Fibroblast of lung (primary cell): ENCODE measurements at places on chromosomes 6 and 20.

DNA sequence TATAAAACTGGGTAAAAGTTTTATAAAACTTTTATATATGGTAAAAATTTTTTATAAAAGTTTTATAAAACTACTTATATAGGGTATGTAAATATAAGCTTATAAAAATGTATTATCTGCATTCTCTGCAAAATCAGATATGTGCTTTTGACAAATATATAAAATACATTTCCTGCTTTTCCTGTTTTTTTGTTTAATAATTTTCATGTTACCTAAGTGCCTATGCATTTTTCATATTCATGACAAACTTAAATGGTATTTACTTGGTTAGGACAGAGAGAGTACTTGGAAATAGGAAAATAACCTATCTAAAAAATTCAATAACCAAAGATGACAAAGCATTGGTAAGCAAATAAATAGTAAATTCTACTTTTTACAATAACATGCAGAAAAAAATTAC, 41.2 kb downstream of the ADGRG6 start:
- no peak for DNase-seq

DNA sequence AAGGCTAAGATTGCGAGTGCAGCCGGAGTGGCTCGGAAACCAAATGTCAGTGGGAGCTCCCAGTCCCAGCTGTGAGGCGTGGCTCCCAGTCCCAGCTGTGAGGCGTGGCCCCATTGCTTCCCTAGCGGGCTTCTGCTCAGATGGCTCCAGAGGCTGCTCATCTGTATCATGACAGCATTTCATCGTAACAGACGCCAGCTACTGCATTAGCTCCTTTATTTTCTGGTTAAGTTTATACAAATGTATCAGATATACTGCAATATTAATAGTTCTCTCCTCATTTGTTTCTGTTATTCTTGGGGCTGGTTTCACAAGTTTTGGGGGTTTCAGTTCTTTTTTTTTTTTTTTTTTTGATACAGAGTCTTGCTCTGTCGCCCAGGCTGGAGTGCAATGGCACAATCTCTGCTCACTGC, 34.7 kb upstream of the TBXT start:
- DNase-seq, result no peak

DNA sequence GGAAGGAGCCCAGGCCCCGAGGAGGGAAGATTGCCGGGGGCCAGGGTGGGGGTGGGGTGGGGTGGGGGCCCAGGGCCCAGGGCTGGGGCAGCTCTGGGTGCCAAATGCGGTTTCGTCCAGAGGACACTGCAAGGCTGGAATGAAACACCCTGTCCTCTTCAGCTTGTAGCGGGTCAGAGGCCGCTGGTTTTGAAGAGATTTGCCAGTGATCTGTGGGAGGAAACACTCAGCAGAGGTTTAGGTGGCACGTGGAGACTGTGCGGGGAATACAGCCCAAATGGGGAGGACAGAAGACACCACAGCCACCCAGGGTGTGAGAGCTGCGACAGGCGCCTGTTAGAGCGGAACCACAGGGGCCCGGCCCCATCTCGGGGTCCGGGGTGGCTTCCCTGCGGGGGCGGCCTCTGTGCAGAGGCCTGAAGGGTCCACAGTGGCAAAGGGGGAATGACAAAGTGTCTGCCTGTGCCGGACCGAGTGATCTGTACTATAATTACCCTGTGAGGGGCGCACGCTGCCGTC, 29.2 kb downstream of the FRMD1 start:
- no peak for DNase-seq

- DNase-seq, result no peak
Observed at GRCh38 chr6:154117485-154117884, 78.4 kb downstream of the OPRM1 start.

DNA sequence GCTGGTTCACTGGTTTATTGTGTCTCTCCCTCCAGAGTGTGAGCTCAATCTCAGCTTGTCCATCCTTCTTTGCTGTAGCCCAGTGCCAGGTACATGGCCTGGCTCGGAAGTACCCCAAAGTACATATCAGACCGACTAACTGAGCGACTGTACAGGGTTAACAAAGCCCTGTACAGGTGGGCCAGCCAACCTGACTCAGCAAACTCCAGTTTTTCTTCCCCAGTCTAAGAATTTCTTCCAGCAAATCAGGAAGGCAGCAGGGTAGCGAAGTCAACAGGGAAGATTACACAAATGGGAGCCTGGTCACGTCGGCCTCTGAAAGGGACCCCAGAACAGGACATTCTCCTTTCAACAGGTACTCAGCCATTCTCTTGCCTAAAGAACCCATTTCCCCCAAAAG, 31.3 kb downstream of the ZMYND8 start:
- DNase-seq, result no peak

- no peak for DNase-seq
Observed at GRCh38 chr6:3294921-3295871, 36.4 kb downstream of the PSMG4 start.

DNA sequence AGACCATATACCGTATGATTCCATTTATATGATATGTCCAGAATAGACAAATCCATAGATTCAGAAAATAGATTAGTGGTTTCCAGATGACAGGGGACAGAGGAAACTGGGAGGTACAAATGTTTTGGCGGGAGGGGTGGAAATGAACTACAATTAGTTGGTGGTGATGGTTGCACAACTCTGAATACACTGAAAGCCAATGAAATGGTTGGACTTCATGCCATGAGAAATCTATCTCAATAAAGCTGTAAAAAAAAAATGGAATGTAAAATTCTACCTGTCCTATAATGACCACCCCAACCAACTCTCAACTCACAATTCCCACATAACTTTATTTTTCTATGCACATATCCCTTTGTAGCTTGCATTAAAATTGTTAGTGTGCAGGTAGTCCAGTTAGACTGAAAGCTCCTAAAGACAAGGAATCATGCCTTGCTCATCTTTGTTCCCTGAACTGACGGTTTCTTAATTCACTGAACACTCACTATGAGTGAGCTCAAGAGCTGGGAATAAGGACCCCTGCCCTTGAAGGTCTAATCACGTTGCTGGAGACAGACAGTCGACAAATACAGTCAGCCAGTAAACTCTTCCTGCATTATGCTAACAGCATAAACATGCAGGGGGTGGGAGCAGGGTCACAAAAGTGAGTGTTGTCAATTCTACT, 1.4 kb downstream of the DCDC2 start:
- DNase-seq, result no peak

GRCh38 chr20:59185809-59186208, 22.2 kb downstream of the ZNF831 start:
- DNase-seq, result no peak

DNA sequence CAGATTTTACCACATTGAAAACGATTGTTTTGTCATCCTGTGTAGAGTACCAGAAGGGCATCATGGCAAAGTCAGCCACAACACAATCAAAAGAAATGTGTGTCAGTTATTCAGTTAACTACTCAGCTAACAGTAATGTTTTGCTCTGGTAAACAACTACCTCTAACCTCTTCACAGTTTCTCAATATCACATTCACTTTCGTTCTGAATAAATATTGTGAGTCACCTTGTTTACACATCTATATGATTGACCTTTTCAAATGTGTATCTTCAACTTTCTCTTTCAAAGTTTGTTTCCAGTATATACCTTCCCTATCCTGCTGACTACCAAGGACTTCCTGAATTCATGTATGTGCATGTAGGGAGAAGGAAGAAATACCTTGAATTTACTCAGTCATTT, 216.6 kb upstream of the UFL1 start:
- DNase-seq, result no peak

DNA sequence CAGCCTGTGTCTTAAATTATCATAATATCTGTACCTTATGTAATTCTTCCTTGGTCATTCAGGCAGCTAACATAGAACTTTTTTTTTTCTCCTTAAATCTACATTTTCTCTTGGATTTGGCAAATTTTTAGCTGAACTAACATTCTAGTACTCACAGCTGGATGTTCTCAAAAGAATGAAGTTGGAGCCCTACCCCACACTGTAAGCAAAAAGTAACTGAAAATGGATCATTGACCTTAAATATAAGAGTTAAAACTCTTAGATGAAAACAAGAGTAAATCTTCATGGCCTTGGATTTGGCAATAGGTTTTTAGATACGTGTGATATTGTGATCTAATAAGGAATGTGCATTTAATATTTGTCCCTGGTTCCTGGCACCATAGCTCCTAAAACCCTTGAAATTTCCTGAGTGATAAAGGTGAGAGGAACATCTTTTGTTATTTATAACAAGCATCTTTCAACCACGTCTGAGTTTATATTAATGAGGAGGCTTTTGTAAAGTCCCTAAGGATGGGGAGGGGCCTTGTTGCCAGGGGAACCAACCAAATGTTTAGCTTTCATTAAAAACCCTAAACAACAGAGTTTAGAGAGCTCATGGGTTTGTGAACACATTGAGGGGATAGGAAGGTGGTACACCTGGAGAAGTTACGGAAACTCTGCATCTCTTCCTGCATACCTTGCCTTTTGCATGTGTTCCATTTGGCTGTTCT, 106.1 kb upstream of the ADGRF4 start:
- no peak for DNase-seq

DNA sequence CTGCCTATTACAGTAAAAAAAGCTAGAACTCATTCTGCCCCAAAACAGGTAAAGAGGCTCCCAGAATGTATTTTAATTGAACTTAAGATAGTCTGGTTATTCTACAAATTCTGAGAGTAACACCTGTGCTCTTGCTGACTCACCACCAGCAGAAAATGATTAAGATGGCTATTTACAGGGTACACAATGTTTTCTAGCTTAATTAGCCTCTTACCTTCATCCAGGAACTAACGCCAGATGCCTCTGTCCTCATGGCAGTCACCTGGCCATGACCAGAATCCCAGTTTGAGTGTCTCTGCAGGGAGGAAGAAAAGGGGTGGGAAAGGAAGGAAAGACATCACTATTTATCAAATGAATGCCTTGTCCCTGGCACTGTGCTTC, 31.3 kb upstream of the PPP1R3G start:
- DNase-seq, result no peak

- peak; percentile 70 for DNase-seq
Observed at GRCh38 chr20:53930651-53931504, 139.5 kb downstream of the BCAS1 start.

GRCh38 chr6:156832231-156832647, 55.1 kb downstream of the ARID1B start:
- DNase-seq, result peak; percentile 74

GRCh38 chr6:161459008-161459615, 185.3 kb upstream of the AGPAT4 start:
- no peak for DNase-seq

GRCh38 chr6:140230282-140230681, 855.8 kb upstream of the CITED2 start:
- DNase-seq, result no peak

DNA sequence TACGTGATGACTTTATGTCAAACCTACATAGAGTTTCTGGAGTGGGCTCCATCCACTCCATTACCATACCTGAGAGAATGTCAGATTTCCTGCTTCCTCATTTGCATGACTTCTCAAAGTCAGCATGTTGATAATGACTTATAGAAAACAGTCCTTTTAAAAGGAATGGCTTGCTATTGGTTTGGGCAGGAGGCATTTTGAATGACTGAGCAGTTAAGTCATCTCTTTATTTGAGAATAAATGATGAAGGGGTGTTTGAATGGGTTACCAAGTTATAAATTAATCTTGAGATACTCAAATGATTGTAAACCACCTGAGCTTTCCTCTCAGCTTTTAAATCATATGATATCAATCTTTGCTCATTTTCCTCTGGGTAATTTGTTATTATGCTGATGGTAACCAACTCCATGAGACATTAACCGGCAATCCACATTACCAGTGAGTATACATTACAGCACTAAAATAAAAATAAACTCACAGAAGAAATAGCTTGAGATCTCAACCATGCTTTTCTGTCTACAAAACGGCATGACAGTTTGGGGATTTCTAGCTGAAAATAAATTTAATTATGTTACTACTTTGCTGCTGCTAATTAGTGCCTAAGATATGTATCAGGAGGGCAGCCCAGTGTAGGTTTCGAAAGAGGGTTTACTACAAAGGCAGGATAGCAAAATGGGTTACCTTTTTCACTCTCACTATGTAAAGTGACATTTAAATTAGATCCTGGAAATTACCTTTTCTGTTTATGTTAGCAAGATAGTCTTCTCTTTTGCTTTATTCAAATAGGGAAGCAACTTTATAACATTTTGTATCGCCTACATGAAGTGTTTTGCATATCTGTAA, 78.8 kb downstream of the RPS12 start:
- no peak for DNase-seq

DNA sequence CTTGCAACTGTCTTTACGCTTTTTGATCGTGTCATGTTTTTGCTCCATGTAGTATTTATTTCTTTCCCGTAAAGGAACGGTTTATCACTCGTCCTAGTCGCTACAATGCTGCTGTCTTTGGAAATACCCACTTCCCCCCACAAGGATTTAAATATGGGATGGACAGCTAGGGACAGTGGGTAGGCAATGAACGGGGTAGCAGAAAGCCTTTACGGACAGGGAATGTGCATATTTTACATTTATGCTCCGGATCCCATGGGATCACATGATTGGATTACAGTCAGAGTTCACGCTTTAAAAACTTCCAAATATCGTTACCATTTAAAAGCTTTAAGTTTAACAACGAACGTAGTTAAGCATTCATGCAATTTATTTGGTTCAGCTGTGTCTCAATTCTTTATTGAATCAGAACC, 1.2 kb downstream of the HIVEP1 start:
- no peak for DNase-seq

DNA sequence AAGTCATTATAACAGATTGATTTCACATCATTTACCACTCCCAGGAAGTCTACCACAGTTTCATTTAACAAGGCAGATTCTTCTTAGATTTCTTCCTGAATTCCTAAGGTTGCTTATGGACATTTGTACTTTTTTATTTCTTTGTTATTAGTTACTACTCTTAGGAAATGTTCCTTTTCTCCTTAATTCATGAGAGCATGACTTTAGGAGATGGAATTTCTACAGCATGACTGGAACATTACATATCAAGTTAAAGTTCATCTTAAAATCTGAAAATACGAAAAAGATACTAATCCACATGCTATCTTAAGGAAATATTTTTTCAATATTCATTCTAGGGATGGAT, 22.3 kb downstream of the CNKSR3 start:
- DNase-seq, result peak; percentile 57

DNA sequence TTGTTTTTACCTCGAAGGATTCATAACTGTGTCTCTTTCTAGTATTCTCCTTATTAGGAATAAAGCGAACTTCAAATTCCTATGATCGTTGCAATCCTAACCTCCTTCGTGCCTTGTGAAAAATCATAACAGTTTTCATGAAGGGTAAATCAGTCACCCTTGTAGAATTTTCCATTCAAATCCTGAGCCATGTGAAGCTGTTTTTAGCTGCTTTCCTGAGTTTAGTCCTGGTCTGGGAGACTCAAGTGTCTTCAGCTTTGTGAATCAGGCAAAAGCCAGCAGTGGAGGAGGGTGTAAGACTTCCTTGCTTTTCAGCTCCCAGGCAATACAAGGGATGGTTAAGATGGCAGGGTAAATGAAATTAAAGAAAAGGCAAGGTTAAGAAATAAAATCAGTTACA, 24.3 kb downstream of the GCNT2 start:
- DNase-seq, result no peak

- DNase-seq, result no peak
Observed at GRCh38 chr6:36327226-36327918, 9.3 kb downstream of the BNIP5 start.

DNA sequence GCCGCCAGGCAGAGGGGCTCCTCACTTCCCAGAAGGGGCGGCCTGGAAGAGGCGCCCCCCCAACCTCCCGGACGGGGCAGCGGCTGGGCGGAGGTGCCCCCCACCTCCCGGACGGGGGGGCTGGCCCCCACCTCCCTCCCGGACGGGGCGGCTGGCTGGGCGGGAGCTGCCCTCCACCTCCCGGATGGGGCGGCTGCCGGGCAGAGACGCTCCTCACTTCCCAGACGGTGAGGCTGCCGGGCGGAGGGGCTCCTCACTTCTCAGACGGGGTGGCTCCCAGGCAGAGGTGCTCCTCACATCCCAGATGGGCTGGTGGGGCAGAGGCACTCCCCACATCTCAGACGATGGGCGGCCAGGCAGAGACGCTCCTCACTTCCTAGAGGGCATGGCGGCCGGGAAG, 389.7 kb upstream of the EYS start:
- no peak for DNase-seq
